Brain pericyte (primary cell): ENCODE measurements at places on chromosomes 16 and 17.

DNA sequence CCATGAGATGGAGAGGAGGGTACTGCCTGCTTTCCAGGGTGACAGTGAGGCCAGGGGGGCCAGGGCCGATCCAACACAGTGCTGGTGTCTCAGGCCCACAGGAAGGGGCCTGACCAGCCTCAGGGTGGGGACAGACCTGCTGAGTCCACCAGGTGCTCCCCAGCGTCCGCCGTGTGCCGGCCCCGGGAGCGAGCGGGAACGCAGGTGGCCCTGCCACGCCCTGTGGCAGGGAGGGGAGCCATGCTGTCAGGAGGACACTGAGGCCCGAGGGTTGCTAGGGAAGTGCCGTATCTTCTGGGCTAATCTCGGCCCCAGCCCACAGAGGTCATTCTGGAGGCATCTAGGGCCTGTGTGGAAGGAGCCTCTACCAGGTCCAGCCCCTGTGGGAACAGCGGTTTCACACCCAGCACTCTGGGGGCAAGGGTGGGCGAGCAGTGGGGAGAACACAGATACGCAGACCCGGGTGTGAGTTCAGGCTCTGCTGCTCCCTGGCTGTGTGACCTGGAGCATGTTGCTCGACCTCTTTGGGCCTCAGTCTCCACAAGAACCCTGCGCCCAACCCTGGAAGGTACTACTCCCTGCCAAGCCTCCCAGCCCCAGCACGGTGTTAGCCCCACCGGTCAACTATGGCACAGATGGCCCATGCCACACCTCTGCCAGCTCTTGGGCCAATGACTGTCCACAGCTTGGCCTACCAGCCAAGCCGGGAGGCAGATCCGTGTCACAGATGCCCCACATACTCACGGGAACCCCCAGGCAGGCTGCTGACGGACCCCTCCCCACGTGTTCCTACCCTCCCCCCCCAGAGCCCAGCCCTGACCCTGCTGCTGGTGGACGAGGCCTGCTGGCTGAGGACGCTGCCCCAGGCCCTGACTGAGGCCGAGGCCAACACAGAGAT lies 43.9 kb upstream of the ZC3H18 start:
- DNase-seq, result no peak

DNA sequence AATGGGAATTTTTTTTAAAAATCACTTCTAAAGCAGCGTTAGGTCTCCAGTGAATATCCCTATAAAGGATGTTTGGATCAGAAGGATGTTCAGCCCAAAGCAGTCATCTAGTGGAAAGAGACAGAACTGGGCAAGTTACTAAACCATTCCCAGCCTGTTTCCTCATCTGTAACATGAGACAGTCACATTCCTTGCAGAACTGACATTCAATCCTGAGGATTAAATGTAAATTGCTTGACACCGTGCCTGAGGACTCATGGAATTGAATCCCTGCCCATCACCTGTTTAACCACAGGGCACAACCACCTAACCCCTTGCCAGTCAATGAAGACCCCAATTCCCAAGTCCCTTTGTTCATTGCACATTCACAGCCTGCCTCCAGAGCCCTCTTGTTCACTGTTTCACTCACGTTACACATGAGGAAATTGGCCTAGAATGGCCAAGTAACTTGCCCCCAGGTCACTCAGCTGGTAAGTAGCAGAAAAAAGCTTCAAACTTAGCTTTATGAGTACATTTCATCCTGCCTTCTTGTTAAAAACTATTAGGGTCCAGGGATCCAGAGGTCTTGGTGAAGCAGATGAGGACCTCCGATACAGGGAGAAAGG lies 1.4 kb downstream of the CMTM2 start:
- no peak for DNase-seq

DNA sequence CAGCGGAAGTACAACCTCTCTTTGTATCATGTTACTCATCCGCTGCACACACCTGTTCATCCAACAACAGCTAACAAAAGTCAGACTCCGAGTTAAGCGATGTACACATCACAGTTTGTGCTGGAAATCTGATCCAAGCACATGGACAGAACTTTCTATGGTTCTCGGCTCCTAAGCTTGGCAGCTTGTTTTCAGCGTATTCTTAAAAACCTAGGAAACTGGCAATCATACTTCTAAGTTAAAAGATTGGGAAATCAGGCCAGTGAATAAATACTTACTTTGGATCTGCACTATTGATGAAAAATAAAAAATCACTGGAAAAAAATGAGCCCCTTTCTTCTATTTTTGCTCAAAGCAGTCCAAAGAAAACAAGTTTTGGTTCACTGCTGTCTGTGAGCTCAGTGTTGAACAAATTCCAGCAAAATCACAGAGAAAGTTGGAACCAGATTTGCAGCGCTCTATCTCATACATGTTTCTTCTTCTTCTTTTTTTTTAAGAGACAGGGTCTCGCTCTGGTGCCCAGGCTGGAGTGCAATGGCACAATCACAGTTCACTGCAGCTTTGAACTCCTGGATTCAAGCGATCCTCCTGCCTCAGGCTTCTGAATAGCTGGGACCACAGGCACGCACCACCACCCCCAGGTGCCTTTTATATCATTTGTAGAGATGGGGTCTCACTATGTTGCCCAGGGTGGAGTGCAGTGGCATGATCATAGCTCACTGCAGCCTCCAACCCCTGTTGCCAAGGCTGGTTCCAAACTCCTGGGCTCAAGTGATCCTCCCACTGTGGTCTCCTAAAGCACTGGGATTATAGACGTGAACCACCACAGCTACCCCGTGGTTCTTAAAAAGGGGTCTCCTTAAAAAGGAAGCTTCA lies 71.6 kb upstream of the CREBBP start:
- no peak for DNase-seq

- DNase-seq, result no peak
These were observed 31.9 kb downstream of the PDIA2 start for GRCh38 chr16:314795-315299.

- no peak for DNase-seq
These were observed 8.9 kb downstream of the ZNF594 start for GRCh38 chr17:5182597-5183409.

DNA sequence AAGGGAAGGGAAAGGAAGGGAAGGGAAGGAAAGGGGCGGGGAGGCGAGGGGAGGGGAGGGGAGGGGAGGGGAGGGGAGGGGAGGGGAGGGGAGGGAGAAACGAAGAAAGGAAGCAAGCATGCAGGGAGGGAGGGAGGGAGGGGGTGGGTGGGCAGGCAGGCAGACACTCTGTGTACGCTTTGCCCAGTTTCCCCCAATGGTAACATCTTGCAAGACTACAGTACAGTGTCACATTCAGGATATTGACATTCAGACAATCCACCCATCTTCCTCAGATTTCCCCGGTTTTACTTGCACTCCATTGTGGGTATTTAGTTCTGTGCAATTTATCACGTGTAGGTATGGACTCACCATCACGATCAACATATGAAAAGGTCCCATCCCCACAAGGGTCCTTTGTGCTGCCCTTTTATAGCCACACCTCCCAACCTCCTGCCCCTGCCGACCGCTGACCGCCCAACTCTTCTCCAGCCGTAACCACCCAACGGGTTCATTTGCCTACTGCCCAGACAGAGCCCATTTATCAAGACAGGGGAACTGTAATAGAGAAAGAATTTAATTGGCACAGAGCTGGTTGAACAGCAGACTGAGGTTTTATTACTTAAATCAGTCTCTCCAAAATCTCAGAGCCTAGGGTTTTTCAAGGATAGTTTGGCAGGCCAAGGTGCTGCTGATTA lies 91.4 kb upstream of the FA2H start:
- no peak for DNase-seq

DNA sequence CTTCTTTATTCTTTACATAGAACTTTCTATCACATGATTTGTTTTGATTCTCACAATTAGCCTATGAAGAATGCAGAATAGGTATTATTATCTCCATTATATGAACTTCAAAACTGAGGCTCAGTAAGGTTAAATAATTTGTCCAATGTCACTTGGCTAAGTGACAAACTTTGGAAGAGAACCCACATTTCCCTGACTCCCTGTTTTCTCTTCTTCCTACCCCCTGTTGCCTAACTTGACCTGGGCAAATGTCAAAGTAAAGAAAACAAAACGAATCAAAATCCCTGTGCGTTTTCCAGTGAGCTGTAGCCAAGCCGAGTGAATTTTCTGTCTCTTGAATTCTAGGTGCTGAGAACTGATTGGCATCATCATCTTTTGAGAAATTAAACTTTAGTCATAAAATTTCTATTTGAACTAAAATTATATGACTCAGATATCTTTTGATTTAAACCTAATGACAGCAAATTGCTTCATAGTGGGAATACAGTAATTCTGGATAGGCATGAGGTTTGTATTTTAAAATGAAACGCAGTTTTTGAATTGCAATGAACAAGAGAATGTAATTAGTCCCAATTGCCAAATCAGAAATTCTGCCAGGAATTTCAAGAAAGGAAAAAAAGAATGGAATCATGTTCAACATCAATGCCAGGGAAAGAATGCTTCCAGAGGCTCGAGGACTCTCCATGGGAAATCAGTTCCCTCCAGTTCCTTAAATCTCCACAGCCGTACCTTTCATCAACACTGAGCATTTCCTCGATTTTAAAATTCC lies 4.6 kb upstream of the NACA2 start:
- DNase-seq, result no peak

DNA sequence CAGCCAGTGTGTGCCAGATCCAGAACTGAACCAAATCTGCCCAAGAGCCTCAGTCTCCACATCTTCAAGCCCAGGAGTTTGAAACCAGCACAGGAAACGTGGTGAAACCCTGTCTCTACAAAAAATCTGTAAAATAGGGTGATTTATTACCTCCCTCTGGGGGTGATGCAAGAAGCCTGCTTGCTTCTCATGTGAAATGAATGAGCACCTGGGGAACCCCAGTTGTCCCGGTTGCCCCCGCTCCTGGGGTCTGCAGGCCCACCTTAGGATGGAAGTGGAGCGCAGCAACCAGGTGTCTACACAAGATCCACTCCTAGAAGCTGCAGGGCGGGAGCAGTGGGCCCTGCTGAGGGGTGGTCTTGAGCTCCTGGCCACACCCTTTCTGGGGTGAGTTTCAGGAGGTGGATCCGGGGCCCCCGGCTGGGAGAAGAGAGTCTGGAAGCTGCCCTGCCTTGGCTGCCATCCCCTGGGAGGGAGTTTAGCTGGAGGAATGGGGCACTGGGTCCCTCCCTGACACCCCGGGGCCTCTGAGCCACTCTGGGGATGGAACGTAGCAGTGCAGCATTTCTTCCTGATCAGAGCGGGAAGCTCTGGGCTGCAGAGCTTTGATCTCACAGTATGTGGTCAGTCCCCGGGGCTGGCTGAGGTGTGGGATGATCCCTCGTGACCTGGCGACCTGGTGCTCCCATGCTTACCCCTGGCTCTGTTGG lies 117.8 kb downstream of the RAB11FIP4 start:
- no peak for DNase-seq

GRCh38 chr16:53503991-53504663 lies 1.1 kb upstream of the AKTIP start:
- DNase-seq, result no peak

DNA sequence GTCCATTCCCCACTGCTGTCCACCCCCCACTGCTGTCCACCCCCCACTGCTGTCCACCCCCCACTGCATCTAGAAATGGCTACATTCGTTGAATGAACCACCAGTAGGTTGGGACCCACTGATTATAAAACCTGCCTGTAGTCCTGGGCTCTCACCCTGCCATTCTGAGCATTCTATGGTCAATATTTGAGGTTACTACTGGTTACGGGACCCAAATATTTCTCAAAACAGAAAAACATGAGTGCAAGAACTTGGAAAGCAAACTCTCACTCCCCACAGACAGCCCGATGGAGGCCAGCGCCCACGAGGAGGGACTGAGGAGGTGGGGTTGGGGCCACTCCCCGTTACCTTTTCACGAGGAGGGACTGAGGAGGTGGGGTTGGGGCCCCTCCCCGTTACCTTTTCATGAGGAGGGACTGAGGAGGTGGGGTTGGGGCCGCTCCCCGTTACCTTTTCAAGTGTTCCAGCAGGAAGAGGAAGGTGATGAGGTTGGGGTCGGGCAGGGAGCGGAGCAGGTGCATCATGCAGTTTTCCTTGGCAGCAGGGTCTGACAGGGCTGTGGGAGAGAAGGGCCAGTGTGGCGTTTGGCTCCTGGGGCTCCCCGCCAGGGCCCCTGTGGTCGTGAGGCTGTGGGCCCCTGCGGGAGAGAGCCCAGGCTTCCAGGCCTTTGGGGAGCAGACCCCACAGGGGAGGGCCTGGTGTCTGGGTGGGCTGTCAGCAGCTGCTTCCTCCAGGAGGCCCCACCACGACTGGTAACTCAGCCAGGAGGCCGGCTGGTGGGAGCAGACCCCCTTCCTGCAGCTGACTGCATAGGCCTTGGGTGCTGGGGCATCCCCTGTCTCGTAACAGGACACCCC lies 12.5 kb downstream of the TIMM22 start:
- no peak for DNase-seq

- DNase-seq, result no peak
These were observed 5.3 kb downstream of the IGFALS start for GRCh38 chr16:1788095-1788707.

DNA sequence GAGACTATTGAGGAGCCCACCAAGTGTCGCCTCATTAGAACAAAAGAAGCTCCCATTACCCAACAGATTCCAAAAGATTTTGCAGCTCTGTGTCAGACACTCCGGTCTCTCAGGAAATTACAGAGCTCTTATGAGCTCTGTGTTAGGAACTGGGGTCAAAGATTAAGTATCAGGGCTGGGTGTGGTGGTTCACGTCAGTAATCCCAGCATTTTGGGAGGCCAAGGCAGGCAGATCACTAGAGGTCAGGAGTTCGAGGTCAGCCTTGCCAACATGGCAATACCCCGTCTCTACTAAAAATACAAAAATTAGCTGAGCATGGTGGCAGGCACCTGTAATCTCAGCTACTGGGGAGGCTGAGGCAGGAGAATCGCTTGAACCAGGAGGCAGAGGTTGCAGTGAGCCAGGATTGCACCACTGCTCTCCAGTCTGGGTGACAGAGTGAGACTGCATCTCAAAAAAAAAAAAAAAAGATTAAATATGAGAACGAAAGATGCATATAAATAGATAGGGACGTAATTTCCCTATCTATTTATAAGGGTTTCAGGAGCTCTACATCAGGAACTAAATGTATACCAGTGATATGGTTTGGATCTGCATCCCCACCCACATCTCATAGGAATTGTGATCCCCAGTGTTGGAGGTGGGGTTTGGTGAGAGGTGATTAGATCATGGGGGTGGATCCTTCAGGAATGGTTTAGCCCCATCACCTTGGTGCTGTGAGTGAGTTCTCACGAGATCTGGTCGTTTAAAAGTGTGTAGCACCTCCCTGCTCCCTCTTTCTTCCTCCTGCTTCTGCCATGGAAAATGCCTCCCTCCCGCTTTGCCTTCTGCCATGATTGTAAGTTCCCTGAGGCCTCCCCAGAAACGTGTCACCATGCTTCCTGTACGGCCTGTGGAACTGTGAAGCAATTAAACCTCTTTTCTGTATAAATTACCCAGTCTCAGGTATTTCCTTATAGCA lies 111.4 kb downstream of the PRKCA start:
- no peak for DNase-seq

- DNase-seq, result no peak
These were observed 2.0 kb upstream of the NXPH3 start for GRCh38 chr17:49573510-49574322.
